Upper lobe of right lung (tissue), 1 donor: ENCODE measurements at places on chromosomes 11 and 22. TPM values are rescaled to one million over a fixed set of nuclear protein-coding genes. Genes with fewer than 3 reads are reported as not detected.

GRCh38 chr11:32462011-32462690, 26.8 kb upstream of the WT1 start:
- DNase-seq: no peak

The CYP2D6 gene
- 1.0 TPM for total RNA-seq

DNA sequence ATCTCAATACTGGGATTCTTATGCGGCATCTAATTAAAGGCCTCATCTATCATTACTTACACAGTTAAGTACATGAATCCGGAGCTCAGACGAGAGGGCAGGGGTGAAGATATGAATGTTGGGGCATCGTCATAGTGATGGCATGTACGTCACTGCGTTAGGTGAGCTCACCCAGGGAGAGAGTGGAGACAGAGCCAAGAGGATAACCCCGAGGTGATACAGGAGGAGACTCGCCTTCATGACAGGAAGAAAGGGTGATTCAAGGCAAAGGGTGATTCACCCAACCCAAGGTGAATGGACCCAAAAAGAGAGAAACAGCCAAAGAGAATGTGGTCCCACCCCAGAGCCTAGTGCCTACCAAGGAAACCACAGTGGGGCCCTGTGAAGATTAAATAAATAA, 132.9 kb upstream of the BLID start:
- DNase-seq: no peak

DNA sequence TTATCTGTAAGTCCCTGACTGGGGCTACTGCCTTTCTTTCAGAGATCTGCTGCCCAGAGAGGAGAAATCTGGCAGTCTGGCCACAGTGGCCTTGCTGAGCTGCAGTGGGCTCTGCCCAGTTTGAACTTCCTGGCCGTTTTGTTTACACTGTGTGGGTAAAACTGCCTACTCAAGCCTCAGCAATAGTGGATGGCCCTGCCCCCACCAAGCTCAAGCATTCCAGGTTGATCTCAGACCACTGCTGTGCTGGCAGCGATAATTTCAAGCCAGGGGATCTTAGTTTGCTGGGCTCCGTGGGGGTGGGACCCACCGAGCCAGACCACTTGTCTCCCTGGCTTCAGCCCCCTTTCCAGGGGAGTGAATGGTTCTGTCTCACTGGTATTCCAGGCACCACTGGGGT, 117.5 kb downstream of the TRPC6 start:
- no peak for DNase-seq

DNA sequence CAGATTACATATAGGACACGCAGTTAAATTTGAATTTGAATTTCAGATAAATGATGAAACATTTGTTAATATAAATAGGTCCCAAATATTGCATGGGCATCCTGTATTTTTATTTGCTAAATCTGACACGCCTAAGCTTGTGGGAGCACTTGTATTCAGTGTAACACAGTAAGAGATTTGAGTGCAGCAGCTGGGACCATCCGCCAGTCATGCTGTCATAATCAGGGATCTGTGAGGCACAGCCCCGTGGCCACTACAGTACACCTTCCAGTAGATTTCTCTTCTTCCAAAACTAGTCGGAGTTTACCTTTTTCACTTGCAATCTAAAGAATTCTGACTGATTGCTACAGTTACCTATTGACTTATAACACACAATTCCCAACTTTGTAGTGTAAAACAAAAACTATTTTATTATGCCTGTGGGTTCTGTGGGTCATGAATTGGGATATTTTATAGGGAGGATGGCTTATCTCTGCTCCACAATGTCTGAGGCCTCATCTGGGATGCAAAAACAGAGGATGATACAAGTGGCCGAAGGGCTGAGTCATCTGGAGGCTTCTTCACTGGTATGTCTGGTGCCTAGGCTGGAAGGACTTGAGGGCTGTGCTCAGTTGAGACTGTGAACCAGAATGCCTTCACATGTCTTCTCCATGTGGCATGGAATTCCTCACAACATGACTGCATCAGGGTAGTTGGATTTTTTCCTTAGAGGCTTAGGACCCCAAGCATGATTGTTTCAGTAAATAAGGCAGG, 74.1 kb downstream of the PRSS23 start:
- DNase-seq: no peak

GRCh38 chr22:19178065-19178656, 375 bp downstream of the SLC25A1 start:
- peak; percentile 83 for DNase-seq

The KRTAP5-10 gene
- not detected for total RNA-seq

DNA sequence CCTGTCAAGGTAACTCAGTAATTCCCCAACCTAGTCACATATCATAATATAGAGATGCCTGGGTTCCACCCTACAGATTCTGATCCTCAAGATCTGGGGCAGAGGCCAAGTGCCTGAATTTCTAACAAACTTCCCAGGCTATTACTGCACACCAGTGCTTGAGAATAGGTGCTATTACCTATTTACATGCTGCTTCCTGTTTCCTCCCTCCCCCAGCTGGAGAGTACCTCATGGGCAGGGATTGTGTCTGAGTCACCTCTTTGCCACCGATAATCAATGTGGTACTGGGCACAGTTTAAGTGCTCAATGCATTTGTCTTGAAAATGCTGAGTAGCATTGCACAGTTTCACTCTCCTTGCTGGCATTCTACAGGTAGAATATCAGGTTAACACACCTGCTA, 582.2 kb upstream of the CADM1 start:
- DNase-seq: no peak

The OR51B2 gene
- total RNA-seq: not detected

DNA sequence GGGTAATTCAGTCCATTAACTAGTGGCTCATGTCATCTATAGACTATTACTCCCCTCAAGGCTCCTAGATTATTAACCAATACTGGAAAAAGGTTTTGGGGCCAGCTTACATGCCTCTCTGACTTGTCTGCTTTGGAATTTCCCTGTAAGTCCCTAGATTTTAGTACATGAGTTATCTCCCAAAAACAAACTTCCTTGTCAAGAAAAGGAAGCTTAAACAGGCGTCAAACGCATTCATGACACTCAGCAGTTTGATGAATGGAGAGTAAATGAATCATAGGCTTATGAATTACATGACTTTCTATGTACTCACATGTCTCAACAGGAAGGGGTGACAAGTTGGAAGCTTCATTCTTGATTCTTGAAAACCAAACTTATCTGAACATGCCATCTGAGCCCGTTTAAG, 70.8 kb downstream of the BLID start:
- DNase-seq: no peak

The FAM227A gene
- total RNA-seq: 0.98 TPM

DNA sequence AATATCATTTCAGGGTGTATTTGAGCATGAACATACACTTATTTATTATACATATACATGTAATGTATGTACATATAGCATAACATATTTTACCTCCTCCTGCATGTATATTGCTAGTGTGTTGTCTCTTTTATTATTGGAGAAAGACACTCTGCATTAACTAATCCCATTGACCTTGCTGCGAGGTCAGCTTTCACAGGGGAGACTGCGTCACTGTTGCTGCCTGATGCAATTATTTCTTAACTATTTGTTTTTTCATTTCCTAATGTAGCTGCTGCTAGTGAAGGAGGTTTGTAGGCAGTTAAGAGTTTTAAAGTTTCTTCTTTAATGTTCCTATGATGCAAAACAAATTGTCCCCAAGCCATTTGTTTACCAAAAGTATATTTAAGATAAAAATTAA, 185.4 kb upstream of the CNTN5 start:
- no peak for DNase-seq

GRCh38 chr22:49824185-49824925, 3.3 kb downstream of the BRD1 start:
- DNase-seq: no peak

GRCh38 chr22:36386900-36387708, 663 bp downstream of the MYH9 start:
- DNase-seq: peak; percentile 93

DNA sequence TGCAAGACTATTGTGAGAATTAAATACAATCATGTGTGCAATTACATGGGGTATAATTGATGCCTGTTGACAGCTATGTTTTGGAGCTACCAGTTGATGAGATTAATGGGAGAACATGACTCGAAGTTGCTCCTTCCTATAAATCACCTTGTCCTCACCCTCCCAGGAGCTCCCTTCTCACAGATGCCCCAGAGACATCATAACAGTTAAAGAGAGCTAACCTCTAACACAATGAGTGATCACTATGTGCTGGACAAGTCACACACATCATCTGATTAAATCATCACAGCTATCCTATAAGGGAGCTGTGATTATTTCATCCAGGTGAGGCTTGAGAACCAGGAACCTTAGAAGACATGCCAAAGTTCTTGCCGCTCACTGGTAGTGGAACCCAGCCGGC, 394.2 kb downstream of the NTM start:
- DNase-seq: no peak

The MTMR3 gene
- 50.6 TPM for total RNA-seq

DNA sequence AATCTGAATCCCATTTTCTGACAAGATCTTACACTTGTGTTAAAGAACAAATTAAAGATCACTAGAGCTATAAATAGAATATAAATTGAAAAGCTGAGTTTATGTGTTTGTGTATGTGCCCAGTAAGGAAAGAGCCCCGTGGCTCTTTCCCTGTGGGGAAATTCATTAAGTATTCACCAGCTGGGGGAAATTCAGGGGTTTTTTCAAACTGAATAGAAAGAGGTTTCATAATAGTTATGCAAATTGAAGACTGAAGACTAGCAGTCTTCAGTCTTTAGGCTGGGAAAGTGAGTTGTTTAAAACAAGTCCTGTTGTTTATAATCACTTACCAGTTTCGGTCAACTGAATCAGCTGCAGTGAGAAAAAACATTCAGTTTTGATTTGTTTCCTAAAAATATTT, 11.3 kb upstream of the MS4A7 start:
- DNase-seq: no peak

DNA sequence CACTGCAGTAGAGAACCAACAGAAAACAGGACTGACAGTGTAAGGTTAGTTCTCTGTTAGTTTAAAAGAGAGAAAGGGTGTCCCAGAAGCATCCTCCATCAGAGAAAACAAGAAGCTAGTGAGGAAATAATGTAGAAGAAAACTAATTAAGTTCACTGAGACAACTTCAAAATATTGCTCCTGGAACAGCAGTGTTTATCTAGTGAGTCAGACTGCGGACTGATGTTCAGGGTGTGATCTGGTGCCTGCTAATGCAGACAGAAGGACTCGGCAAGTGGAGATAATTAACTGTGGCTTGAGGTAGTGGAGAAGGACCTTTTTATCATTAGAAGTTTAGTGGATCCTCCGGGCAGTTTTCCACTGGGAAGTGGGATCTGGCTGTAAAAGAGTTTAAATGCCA, 55.4 kb downstream of the CDON start:
- no peak for DNase-seq

- DNase-seq: peak; percentile 91
Observed at GRCh38 chr11:130159657-130160497, at the start of gene ST14. ST14 (plus strand) TSS chr11:130159782; CDS start chr11:130159980, 198 bp downstream.

GRCh38 chr11:104637662-104638170, 260.5 kb downstream of the CASP12 start:
- DNase-seq: no peak

- peak; percentile 80 for DNase-seq
Observed at GRCh38 chr22:30078320-30079311, 1.6 kb upstream of the HORMAD2 start.

DNA sequence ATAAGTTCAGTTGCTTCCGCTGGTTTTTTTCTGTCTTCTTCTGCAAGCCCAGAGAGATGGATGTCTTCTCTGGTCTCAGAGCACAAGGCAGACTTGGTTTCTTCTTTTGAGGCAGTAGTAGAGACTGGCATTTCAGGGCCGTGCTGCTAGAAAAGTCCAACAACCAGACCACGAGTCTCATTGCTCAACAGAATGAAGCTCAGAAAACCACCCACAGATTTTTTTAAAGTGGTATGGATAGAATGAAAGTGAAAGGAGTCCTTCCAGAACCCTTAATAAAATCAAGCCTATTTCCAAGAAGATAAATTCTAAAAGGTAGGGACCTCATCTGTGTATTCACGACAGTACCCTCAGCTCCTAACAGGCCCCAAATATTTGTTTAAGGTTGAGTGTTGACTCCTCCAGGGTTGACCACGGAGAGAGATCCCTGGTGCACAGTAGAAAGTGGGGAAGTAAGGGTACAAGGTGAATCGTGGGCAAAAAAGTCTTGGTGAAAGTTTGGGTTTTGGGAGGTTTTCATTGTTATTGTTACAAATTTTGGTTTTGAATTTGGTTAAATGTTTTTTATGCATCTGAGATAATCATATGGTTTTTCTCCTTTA, 43.6 kb upstream of the DDX6 start:
- no peak for DNase-seq

The VWCE gene
- 1.5 TPM for total RNA-seq

The LRRC32 gene
- 111 TPM for total RNA-seq
